ENCODE measurements at places on chromosomes 4 and X. TPM values are rescaled to one million over a fixed set of nuclear protein-coding genes. Genes with fewer than 3 reads are reported as not detected.
A peak's percentile ranks its signal among the peaks of the same experiment; 100 is the strongest.

DNA sequence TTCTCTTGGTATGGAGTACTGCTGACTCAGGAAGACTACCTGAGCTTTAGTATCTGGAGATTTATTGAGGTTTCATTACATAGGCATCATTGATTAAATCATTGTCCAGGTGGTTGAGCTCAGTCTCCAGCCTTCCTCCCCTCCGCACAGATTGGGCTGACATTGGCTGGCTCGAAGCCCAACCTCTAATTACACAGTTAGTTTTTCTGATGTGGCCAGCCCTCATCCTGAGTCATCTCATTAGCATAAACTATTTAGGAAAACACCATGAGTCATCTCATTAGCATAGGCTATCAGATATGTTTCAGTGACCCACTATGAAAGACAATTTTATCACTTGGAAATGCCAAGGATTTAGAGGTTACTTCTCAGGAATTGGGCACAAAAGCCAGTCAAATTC, 93.9 kb upstream of the ANKRD50 start:
- H3K27me3 ChIP-seq = no peaks in the 10 kb centered on the region
- H3K4me3 ChIP-seq = no peak overlapping the region
- DNase-seq = no peak
- no peak overlapping the region for H3K27ac ChIP-seq
- no peaks in the 10 kb centered on the region for H3K4me1 ChIP-seq

DNA sequence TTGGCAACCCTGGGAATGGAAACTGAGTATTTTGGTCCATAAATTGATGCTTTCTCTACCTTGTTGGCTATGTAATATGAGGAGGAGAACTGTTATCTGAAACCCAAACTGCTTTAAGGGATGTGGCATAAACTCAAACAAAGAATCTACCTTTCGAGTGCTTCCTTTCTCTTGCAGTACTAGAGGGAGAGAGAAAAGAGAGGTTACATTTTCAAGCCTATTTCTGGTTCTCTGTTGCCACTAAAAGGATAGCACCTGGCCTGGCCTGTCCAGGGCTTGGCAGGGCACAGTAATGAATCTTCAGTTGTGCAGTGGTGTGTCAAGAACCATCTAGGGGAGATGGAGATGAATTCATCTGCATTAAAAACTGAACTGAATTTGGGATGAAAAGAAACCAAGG, 308.6 kb downstream of the PTTG2 start:
- no peak for DNase-seq
- H3K36me3 ChIP-seq = no peaks in the 10 kb centered on the region
- no peak overlapping the region for H3K4me3 ChIP-seq
- H3K27me3 ChIP-seq = no peaks in the 10 kb centered on the region
- H3K27ac ChIP-seq = no peak overlapping the region
- no peaks in the 10 kb centered on the region for H3K4me1 ChIP-seq

DNA sequence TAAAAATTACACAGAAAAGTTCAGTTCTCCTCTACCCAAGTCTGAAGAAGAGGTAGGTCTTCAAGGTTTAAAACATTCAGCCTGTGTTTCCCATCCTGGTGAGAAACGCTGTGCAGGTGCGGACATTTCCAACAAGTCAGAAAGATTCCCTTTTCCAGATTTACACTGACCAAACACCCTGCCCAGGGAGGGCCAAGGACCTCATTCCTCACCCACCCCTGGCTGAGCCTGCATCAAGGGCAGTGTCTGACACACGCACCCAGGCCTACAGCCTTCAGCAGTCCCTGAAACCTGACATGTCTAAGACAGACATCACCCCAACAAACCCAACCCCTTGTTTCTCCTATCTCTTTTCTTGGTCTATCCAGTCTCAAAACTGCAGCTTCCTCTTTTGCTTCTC, 105.9 kb downstream of the APBB2 start:
- no peak overlapping the region for H3K27ac ChIP-seq
- peaks cover 3% of the 10 kb centered on the region for H3K36me3 ChIP-seq
- peaks cover 4% of the 10 kb centered on the region for H3K4me1 ChIP-seq
- H3K27me3 ChIP-seq = no peaks in the 10 kb centered on the region
- DNase-seq = no peak

DNA sequence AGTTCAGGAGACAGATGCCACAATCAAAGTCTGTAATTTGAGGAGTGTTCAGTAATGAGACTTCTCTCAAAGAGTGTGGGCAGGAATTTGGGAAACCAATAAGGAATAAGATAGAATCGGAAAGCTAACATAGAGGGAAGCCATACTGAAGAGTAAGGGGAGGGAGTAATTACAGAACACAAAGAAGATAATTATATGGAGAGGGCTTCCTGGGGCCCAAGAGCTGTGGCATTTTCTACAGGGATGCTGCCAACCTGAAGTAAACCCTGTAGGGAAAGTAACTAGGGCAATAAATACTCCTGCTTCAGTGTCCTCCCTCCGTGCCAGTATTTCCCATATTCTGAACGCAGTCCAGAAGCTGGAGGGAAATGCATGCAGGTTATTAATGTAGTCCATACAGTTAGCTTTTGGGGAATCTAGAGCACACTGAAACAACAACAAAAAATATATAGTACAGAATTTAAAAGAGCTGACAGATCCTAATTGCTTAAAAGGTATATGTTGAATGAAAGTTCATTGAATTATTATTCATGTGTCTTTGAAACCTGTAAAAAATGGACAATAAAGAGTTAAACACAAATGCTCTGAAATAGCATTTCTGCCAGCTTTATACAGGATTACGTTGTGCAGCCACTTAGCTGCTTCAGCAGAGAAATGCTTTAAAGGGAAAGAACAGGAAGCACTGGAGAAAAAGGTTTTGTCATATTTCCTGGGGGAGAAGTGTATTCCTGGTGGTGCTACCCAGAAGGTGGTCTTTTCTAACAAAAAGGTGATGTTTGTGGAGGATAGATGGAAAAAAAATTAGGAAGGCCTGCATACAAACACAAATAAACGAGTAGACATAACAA, 48.0 kb downstream of the CXXC4 start:
- H3K27me3 ChIP-seq = no peaks in the 10 kb centered on the region
- H3K4me3 ChIP-seq = no peak overlapping the region
- no peaks in the 10 kb centered on the region for H3K4me1 ChIP-seq
- no peak overlapping the region for H3K27ac ChIP-seq
- no peaks in the 10 kb centered on the region for H3K36me3 ChIP-seq

DNA sequence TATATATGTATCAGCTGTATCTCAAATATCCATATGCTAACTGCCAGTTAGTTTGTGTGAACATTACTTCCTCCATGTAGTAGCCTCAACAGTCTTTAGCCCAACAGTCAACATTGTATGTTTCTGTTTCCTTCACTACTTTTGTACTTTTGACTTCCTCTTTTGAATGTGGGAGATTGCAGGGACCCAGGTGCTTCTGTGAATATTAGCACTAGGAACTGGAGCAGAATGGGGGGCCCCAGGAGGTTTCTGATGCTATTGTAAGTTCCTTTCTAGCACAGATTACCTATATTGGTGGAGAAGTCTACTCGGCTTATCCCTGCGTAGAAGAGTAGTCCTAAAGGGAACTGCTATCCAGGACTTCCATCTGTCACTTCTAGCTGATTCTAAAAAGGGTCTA, 2.3 kb downstream of the PLAC8 start:
- H3K4me3 ChIP-seq = no peak overlapping the region
- H3K27ac ChIP-seq = no peak overlapping the region
- no peak for DNase-seq
- no peaks in the 10 kb centered on the region for H3K36me3 ChIP-seq
- H3K27me3 ChIP-seq = peaks cover 3% of the 10 kb centered on the region
- H3K4me1 ChIP-seq = peaks cover 17% of the 10 kb centered on the region

GRCh38 chr4:177964693-177965168, 522.5 kb upstream of the AGA start:
- H3K4me1 ChIP-seq = no peaks in the 10 kb centered on the region
- no peaks in the 10 kb centered on the region for H3K27me3 ChIP-seq
- H3K27ac ChIP-seq = no peak overlapping the region
- no peak overlapping the region for H3K4me3 ChIP-seq
- DNase-seq = no peak

DNA sequence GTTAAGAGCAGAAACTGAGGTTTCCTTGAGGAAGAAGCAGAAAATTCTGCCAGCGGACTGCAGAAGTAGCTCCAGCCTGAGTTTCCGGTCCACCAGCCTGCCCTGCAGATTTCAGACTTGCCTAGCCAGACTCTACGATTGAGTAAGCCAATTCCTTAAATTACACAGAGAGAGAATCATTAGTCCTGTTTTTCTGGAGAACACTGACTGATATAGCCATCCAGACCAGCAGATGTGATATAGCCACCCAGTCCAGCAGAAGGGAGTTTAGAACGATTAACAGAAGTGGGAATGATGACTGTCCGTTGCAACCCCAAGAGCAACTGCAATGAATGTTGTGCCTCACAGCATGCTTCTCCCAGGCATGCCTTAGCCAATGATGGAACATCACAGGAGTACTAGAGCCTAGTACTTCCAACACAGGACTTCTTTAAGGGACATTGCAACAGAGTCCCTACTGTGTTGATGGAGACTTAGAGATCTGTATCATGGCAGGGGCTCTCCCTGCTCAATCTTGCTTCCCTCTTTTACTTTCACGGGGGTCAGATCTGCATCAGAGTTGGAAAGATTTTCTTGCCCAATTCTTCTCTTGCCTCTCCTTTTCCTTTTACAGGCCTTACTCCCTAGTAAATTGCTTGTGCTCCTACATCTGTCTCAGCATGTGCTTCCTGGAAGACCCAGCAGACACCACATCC, 264.6 kb upstream of the CLNK start:
- H3K27ac ChIP-seq = no peak overlapping the region
- DNase-seq = no peak
- no peaks in the 10 kb centered on the region for H3K36me3 ChIP-seq
- no peaks in the 10 kb centered on the region for H3K4me1 ChIP-seq
- no peaks in the 10 kb centered on the region for H3K27me3 ChIP-seq

GRCh38 chr4:168551945-168552695, 55.3 kb downstream of the PALLD start:
- peaks cover 32% of the 10 kb centered on the region for H3K4me1 ChIP-seq
- peak; percentile 38 for DNase-seq
- H3K27me3 ChIP-seq = no peaks in the 10 kb centered on the region
- peak overlapping the region; percentile 98 for H3K27ac ChIP-seq

GRCh38 chrX:19198473-19198872, 76.2 kb upstream of the ADGRG2 start:
- no peaks in the 10 kb centered on the region for H3K36me3 ChIP-seq
- H3K4me1 ChIP-seq = no peaks in the 10 kb centered on the region
- H3K4me3 ChIP-seq = no peak overlapping the region
- no peak for DNase-seq
- peaks cover 4% of the 10 kb centered on the region for H3K27me3 ChIP-seq

GRCh38 chrX:154779261-154779660, 16.6 kb downstream of the DKC1 start:
- DNase-seq = peak; percentile 89
- no peaks in the 10 kb centered on the region for H3K27me3 ChIP-seq
- peaks cover 26% of the 10 kb centered on the region for H3K4me1 ChIP-seq
- no peak overlapping the region for H3K4me3 ChIP-seq

DNA sequence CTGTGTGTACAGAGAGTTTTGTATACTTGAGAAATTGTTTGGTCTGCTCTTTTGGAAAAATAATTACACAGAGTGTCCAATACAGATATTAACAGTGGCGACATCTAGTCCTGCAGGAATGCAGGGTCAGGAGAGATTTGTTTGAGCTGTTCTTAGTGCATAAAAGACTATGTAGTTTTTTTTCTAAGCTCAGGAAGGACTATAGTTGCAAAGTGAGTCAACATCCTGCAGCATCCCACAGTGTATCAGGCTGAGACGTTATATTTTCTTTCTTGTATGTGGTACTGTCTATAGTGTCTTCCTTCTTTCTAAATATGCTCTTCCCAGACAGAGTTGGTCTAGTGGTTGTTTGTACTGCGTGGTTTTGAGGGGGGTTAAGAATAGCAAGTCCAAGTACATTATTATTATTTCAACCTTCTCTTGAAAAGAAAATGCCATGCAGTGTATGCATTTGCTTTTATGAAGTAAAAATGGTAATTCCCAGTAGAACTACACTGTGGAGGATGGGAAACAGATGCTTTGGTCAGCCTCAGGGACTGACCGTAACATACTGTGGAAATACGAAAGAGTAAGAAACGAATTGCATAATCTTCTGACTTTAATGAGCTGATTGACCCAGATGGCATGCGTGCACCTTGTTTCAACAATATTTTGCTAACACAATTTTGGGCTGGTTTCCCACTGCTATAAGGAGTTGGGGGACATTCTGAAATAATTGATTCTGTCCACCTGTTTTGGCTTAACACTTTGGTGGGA, 67.4 kb downstream of the DMP1 start:
- peak; percentile 74 for DNase-seq
- peak overlapping the region; percentile 13 for H3K27ac ChIP-seq
- H3K4me3 ChIP-seq = no peak overlapping the region
- peaks cover 2% of the 10 kb centered on the region for H3K27me3 ChIP-seq

DNA sequence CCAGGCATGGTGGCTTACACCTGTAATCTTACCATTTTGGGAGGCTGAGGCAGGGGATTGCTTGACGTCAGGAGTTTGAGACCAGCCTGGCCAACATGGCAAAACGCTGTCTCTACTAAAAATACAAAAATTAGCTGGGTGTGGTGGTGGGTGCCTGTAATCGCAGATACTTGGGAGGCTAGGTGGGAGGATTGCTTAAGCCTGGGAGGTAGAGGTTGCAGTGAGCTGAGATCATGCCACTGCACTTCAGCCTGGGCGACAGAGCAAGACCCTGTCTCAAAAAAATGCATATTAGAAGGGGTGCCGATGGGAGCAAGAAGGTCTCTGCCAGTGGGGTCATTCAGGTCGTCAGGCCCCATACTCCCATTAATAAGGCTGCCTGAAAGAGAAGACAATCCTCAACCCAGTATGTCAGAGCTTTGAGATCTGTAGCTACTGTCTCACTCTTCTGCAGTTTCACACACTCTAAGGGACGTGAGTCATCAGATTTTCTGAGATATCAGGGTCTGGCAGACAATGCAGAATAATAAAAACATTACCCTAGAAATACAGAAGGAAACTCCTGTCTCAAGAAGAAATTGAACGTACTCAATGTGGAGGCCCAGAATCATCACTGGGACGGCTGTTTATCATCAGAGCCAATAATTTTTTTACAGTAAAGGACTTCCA, 176.7 kb upstream of the FAT1 start:
- no peak overlapping the region for H3K4me3 ChIP-seq
- no peaks in the 10 kb centered on the region for H3K27me3 ChIP-seq
- peak overlapping the region; percentile 75 for H3K27ac ChIP-seq
- peak; percentile 87 for DNase-seq
- H3K36me3 ChIP-seq = no peaks in the 10 kb centered on the region

DNA sequence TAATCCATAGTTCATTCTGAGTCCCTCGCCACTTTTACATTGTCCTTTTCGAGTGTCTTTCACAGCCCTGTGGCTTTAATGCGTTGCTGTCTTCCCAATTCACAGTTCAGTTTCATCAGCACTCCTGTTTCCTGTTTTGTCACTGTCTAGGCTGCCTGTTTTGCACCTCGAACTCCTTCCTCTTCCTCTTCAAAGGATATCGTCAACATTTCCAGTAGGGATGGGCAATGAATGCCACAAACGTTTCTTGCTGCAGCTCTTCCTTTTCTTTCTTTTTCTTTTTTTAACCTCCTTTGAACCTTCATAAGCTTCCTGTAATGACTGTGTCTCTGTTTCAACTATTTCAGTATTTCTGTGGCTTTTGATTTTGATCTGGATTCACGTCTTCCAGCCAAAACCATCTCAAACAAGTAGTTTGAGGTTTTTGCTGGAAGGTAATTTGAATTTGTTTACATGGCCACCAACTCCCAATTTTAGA, 105.4 kb downstream of the ANXA3 start:
- peaks cover 68% of the 10 kb centered on the region for H3K4me1 ChIP-seq
- no peaks in the 10 kb centered on the region for H3K36me3 ChIP-seq
- H3K27ac ChIP-seq = no peak overlapping the region
- no peaks in the 10 kb centered on the region for H3K27me3 ChIP-seq

The MAGEB17 gene
- total RNA-seq = not detected

The SOWAHD gene
- total RNA-seq = 0.72 TPM

The GPC4 gene
- total RNA-seq = 8.3 TPM

The ANXA5 gene
- 1,166 TPM for total RNA-seq

All from osteoblast (primary cell).